ENCODE measurements at places on chromosomes 7 and 10. TPM values are rescaled to one million over a fixed set of nuclear protein-coding genes. Genes with fewer than 3 reads are reported as not detected.

GRCh38 chr7:68491523-68492358 is 1106.5 kb upstream of the AUTS2 start:
- no peak for DNase-seq

GRCh38 chr7:149147752-149148653 is 750 bp downstream of the ZNF398 start:
- peak; percentile 57 for DNase-seq

DNA sequence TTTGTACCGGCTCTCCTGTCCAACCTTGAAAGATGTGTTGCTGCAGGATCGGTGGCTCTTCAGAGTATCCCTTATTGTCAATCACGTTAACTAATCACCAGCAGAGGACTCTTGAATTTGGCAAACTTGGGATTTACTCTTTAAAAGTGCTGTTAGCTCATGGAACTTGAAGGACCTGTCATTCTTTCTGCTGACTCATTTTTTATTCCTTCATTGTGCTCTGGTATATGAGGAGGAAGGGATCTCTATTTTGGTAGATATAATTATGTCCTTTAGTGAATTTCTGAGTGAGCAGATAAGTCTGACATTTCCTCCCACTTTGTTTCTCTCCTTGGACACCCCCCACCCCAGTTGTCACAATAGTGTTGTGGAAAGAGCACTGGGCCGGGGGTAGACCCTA is 175.1 kb upstream of the HDAC9 start:
- DNase-seq = no peak

- no peak for DNase-seq
These were observed 84.6 kb downstream of the CABCOCO1 start for GRCh38 chr10:61747307-61747706.

DNA sequence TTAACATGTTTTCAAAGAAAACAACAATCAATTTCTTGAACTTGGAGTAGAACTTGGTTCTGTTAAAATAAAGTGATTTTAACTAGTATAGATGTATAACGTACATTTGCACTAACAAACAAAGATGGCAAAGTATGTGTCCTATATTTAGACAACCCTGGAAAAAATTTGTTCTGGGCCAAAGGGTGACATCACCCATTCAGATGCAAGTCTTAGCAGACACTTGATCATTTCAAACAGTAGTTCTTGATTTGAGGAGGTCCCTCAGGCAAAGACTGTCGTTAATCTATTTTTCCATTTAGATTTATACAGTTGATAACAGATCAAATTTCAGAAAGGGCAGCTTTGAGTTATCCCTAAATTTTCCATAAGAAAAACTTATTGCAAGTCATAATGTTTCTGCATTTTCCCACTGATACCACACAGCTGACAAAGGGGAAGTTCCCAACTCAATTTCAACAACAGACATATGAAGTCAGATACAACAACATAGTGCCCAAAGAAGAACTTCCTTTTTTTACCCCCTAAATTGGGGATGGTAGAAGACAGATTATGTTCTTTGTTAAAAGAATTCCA is 5.2 kb downstream of the NMT2 start:
- DNase-seq = no peak

DNA sequence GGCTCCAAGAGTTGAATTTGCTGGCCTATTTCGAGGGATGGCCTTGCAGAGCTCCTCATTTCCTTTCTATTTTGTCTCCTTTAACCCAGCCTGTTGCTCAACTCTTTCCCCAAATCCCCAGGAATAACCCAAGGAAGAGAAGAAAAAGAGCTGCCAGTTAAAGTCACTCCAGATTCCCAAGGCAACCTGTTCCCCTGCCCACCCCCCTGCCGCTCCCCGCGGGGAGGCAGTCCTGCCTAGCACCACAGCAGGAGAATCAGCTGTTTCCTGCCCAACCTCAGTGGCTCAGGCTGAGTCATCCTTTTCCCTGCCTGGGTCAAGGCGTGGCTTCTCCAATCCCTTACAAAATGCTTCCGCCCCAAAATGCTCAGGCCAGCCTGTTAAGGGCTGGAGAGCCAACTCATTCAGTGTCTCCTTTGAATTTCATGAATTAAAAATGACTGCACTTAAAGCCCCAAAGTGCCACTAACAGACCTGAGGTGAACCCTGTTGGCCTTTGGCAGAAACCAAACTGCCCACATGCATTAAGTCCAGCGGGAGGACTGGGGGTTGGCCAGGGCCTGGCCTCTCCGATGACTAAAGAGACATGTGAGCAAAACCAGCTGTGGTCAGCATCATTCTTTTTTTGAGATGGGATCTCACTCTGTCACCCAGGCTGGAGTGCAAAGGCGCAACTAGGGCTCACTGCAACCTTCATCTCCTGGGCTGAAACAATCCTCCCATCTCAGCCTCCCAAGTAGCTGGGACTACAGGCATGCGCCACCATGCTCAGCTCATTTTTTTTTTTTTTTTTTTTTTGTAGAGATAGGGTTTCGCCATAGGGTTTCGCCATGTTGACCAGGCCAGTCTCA is 83.2 kb upstream of the KIF5B start:
- peak; percentile 82 for DNase-seq

Gene NKX6-2
- not detected for total RNA-seq

GRCh38 chr7:40475681-40475982 is 340.8 kb downstream of the SUGCT start:
- DNase-seq = no peak

GRCh38 chr7:33039257-33039902 is 23.2 kb downstream of the NT5C3A start:
- DNase-seq = no peak

DNA sequence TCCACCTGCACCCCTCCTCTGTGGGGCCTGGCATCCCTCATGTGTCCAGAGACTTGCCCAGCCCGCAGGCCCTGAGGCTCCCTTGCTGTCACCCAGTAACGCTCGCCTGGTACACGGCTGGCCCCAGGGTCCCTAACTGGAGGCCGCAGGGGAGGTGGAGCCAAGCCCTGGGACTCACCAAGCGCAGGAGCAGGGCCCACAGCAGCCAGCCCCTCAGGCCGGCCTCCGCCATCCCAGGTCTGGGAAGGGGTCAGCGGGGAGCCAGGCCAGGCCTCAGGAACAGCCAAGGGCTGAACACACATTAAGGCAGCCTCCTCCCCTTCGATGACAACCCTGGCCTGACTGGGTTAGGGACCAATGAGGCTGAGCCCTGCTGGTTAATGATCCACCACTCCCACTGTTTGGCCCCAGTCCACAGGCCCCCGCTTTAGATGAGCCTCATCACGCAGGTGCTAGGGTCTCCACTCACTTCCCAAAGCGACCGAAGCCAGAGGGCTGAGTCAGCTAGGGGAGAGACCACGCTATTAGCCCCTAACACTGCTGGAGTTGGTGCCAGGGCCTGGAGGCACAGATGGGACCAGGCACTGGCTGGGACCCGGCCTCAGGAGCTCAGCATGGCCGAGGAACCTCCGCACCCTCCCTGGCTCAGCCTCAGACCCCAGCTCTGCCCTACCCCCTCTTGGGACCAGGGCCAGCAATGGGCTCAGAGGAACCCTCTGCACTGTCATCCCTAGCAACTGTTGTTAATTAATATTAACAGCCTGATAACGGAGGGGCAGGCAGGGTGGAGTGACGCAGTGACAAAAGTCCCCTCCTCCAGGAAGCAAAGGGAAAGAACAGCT is at the start of gene NPC1L1:
Gene NPC1L1 (minus strand): TSS at position 303 of the 842 bp plus-strand sequence. CDS start 71 bp downstream, at position 232.
- no peak for DNase-seq

DNA sequence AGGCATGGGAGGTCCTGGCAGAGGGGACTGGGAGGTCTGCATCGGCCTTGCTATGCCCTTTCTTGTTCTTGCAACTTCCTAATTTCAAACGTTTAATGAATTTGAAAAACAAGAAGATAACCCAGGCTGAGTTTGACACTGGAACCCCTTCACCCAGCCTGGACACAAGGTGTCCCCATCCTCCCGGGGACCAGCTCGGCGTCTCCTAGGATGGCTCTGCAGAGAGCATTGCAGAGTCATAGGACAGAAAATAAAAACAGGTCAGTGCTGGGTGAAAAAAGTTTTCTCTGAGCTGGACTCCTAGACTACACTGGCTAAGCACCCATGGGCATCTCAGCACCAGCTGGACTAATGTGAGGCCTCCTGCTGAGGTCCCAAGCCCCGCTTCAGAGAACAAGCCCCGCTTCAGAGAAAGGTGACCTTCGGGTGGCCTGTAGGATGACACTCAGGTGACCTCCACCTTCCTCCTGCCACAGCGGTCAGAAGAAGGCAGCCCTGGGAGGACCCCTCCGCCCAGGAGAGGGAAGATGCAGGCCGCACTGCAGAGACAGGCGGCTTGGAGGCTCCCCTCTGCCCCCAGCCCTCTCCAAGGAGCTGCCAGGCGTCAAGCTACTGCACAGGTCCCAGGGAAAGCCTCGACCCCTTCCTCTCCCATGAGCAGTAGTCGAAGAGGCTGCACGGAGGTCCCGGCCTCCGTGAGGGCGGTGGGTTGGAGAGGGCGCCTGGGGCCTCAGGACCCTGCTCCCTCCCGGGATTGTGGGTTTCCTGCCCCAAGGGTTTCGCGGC is 9.3 kb upstream of the UNCX start:
- DNase-seq = no peak

Gene TMEM213
- not detected for total RNA-seq

GRCh38 chr7:55131142-55131929 is 112.5 kb downstream of the EGFR start:
- no peak for DNase-seq

DNA sequence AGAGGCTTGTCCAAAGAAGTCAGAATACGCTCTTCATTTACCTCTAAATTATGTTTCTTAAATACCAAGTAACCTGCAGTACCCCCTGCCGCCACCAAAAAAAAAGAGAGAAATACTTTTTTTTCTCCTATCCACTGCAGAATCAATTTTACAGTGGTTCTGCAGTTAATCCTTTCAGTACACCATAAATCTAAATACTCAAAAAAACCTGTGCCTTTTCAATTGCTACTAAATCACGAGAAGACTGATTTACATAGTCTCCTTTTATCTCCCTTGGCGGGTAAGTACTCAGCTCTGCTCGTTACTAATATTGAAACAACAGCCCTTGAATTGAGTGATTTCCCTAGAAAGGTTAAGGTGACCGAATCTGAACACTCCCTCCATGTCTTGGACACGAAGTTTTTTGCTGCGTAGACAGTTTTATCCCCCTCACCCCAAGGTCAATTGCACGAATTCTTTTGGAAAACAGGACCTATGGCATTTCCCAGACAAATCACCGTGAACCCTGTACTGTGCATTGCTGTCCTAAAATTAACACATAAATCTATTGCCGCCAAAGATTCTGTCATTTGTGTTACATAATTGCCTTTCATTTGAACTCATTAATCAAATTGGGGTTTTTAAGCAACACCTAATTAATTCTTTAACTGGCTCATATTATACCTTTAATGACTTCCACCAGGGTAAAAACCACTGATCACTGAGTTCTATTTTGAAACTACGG is 512 bp upstream of the VIM start:
- no peak for DNase-seq

DNA sequence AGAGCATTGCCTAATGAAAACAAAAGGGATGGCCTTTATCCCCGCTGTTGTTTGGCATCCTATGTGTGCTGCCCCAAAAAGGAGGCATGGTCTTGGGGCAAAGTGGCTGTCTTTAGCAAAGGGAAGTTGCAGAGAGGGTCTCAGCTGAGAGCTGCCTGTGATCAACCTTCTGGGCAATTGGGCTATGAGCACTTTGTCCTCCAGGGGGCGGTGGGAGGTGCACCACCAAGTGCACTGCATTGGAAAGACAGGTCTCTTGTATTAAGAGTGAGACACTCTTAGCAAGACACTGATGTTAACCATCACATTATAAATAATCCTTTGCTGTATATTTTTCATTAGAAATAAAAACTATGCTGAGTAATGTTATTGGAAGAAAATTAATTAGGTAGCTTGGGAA is 314.8 kb downstream of the POM121L12 start:
- DNase-seq = no peak

Gene MYH16
- not detected for total RNA-seq

- DNase-seq = no peak
These were observed 28.5 kb downstream of the CHCHD3 start for GRCh38 chr7:133053321-133053891.

DNA sequence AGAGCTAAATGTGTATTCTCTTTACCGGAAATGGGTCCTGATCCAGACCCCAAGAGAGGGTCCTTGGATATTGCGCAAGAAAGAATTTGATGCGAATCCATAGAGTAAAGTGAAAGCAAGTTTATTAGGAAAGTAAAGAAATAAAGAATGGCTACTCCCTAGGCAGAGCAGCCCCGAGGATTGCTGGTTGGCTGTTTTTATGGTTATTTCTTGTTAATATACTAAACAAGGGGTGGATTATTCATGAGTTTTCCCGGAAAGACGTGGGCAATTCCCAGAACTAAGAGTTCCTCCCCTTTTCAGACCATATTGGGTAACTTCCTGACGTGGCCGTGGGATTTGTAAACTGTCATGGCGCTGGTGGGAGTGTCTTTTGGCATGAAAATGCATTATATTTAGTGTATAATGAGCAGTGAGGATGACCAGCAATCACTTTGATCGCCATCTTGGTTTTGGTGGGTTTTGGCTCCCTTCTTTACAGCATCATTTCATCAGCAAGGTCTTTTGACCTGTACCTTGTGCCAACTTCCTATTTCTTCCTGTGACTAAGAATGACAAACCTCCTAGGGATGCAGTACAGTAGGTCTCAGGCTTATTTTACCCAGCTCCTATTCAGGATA is 60.4 kb downstream of the ARL4A start:
- no peak for DNase-seq

- no peak for DNase-seq
These were observed 1.8 kb upstream of the WAPL start for GRCh38 chr10:86523348-86523747.

DNA sequence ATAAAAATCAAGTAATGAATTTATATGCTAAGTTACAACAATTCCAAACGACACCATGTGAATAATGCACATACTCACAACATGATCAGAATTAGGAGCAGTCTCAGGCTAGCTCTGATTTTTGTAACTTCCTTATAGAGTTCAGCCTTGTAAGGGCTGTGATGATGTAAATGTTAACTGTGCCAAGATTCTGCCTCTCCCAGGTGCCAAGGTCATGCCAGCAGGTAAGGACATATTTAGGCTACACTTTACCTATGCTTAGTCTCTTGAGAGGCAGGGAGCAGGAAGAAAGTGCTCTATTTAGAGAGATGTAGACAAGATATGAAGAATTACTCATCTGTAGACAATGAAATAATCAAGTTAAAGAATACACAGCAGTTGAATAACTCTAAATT is 53.6 kb upstream of the AGR3 start:
- no peak for DNase-seq

Gene SNCG
- total RNA-seq = 14.7 TPM

GRCh38 chr10:69647819-69648218 is 17.8 kb downstream of the FAM241B start:
- DNase-seq = no peak

Gene UCMA
- total RNA-seq = not detected

Gene FGFBP3
- total RNA-seq = 0.22 TPM

Gene ENKUR
- total RNA-seq = not detected

DNA sequence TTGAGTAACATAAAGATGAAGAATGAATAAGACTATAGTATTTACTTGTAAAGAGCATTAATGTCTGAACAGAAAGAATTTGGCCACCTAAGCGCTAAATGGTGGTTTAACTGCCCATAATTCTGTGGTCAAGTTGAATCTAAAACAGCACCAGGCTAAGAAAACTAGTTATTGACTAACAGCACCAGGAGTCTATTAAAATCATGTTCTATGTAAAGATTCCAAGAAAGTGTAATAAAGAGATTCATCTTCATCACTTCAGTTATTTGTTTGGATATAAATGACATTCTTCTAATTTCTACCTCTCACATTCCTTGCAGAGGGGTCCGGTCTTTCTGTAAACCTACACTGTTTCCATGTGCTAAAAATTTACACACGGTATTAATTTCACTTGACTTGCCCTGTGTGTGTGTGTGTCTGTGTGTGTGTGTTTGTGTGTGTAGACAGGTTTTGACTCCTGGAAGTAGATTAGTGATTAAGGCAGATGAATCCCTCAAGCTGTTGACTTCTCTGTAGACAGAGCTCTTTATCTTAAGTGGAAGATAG is 84.4 kb downstream of the KLF6 start:
- DNase-seq = no peak

GRCh38 chr7:74405191-74405898 is 48.4 kb upstream of the GTF2IRD1 start:
- no peak for DNase-seq
